Skin of body (tissue), 3 donors: ENCODE measurements at places on chromosomes 7 and 10. TPM values are rescaled to one million over a fixed set of nuclear protein-coding genes. Genes with fewer than 3 reads are reported as not detected.
A peak's percentile ranks its signal among the peaks of the same experiment; 100 is the strongest.

TIMM23 gene
- 36.5 TPM for total RNA-seq

ATP6V0E2 gene
- 4.1 TPM for total RNA-seq

LMTK2 gene
- 12.9 TPM for total RNA-seq

H2BK1 gene
- not detected for total RNA-seq

DNA sequence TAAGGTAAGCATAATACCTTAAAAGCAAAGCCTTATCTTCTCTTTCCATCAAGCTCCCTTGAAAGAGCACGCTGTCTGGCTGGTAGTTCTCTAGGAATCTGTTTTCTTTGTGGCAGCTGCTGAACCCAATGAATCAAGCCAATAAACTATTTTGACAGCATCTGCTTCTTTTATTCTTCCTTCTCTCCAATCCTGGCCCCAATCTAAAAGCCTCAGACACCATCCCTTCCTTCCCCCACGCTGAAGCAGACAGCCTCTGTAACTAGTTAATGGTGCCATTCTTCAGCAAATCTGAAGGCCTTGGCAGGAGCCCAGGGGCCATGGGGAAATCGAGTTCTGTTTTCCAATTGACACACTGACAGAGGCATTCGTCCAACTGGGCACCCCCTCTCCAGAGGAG is 186.6 kb upstream of the LYZL1 start:
- no peak for DNase-seq

GRCh38 chr10:71543608-71544170 is 147.0 kb downstream of the CDH23 start:
- DNase-seq: no peak

- DNase-seq: no peak
Measured at GRCh38 chr7:17015598-17016031, 133.8 kb upstream of the AGR3 start.

GRCh38 chr10:129744134-129745111 is 219.7 kb downstream of the EBF3 start:
- DNase-seq: no peak

GRCh38 chr7:95238252-95238943 is 85.9 kb downstream of the PON1 start:
- peak; percentile 73 for DNase-seq

DNA sequence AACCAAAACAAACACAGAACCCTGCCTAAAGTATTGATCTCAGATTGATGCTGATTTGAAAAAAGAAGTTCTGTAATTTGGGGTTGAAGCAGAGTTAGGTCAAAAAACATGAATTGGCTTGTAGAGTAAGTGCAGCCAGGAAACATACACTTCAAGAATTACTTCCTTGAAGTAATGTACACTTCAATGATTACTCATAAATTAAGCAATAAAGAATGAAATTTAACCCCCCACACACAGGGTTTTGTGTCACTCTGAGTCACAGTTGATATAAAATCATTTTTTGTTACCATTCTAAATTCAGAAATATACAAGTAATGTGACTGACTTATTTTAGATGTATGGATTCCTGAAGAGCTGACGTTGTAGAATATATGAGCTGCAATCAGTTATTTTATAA is 622.2 kb downstream of the POM121L12 start:
- DNase-seq: no peak

GRCh38 chr7:131517218-131517923 is 39.1 kb downstream of the PODXL start:
- DNase-seq: no peak

GRCh38 chr10:51313773-51314478 is 239.6 kb downstream of the PRKG1 start:
- DNase-seq: no peak

DNA sequence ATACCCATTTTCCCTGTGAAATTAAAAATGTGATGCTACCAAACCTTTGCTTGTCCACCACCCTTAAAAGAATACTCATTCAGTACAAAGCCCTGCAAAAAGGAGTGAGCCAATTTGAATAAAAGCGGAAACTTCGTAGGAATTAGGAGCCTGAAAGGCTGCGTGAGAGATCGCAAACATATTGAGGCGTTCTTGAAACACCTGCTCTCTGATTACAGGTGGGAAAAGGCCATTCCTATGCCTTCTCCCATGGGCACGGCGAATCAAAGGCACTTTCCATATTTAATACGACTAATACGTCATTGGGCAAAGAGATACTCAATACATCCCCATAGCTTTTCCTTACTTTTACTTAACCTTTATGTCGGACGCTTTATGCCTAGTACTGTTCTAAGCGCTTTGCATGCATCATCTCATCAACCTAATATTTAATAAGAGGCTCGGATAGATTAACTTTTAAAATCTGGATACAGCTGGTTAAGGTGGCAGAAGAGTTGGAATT is 30.9 kb upstream of the KMT2E start:
- DNase-seq: no peak

DNA sequence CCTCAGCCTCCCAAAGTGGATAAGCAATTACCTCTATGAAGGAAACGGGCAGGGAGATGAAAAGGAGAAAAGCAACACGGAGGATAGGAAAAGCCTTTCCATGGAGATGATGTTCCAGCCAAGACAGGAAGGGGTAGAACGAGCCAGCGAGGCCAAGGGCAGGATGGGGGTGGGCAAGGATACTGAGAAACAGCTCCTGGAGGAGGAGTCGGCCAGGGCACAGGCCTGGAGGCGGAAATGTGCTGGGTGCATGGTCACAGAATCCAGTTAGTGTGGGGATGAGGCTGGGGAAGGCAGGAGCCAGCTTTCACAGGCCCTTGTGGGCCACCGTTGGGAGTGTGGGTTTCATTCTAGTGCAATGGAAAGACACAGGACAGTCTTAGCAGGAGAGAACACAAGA is 162.6 kb downstream of the JAZF1 start:
- DNase-seq: no peak

- peak; percentile 29 for DNase-seq
Measured at GRCh38 chr7:148698007-148698396, 701 bp upstream of the CUL1 start.

GRCh38 chr7:134246347-134246746 is 70.4 kb downstream of the SLC35B4 start:
- no peak for DNase-seq

- DNase-seq: no peak
Measured at GRCh38 chr7:55521512-55521911, 50.8 kb downstream of the VOPP1 start.

- no peak for DNase-seq
Measured at GRCh38 chr7:134558370-134558769, 9.5 kb downstream of the AKR1B15 start.
